ENCODE measurements at places on chromosomes 3 and 15.

DNA sequence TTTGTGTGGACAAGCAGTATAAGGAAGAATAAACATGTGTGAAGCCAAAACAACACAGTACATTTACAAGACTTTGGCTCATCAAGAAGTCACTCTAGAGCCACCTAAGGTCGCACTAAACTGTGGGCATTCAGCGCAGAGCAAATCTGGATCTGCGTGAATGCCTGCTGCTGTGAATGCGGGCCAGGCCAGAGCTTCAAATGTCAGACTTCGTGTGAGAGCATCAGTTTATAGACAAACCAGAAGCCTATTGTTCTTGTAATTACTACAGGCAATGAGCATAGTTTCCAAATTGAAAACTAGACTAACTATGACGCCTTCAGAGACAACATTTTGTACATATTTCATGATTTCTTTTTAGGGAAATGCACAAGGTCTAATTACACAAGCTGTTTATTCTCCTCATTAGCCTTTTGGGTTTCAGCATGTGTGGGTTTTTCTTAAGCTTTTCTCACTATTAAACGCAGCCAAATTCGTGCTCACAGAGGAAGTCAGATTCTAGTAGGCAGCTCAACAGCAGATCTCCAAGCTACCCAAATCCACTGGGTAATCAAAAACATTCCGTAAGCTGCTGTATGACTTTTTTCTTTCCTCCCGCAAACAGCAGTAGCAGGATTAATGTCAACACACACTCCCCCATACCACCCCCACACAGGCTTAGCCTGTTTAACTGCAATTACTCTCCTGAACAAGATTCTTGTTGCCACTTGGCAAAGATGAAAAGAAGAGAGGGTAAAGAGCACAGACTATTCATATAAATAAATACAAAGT is 84.5 kb upstream of the SETMAR start:
- no peak for DNase-seq

DNA sequence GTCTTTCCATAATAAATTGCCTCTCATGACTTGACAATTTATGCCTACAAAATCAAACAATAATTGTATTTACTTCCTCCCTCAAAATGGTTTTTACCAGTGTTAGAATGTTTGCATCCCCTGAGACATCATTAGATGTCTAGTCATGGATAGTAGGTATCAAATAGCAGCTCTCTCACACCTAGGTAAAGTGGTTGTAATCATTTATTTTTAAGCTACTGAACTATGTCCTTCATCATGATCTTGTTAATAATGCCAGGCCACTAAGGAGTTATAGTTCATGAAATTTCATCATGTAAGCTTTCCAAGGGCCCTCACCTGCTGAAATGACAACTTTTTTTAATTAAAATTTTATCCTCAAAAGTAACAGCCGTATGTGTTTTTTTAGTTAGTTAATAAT is 134.1 kb downstream of the ARPP21 start:
- DNase-seq = no peak

DNA sequence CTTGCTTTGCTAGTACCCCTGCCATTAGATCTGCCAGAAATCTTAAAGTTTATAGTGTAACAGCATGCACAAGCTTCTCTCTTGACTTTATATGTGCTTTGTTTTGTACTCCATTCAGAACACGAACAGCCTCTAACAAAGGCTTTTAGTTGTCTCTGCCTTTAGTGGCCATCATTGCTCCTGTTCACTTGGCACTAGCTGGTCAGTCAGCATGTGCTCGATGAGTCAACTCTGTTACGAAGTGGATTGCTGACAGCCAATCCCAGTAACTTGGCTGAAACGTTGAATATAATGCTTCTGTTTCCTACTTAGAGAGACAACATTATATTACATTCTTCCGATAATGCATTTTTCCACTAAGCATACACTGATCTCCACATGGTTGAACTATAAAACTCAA is 349.2 kb downstream of the NAALADL2 start:
- DNase-seq = no peak

DNA sequence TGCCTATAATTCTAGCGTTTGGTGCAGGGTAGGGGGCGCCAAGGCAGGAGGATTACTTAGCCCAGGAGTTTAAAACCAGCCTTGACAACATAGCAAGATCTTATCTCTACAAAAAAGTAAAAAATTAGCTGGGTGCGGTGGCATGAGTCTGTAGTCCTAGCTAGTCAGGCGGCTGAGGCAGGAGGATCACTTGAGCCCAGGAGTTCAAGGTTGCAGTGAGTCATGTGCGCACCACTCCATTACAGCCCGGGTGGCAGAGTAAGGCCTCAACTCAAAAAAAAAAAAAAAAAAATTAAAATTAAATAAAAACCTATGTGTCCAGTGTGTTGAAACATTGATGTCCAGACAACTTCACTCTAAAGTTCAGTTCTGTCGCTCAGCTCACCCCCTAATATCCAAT is 78.2 kb upstream of the SOX2 start:
- DNase-seq = no peak

DNA sequence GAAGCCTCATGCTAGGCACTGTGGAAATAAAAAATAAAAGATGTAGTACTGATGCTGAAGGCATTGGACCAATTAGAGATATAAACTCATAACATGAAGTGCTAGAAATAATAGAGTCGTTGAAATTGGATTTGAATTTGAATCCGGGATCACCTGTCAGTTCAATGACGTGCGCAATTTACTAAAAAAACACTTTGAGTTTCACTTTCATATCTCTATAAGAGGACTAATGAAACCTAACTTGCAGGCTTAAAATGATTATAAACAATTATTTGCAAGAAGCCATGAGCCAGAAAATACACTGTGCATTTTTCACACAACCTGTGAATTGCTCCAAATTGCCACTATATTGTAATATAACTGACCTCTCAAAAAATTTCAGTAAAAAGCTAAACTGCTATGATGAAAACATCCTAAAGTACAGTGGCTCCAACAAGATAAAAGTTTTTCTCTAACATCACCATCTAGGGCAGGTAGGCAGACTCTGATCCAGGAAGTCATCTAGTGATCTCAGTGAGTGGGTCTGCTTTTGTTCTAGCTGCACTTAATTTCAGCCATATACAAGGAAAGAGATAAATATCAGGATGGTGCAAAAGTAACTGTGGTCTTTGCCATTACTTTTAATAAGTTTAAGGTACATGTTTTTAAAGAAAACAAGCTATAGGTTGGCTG is 440.2 kb downstream of the CNTN6 start:
- no peak for DNase-seq

GRCh38 chr15:83422081-83422480 is 25.1 kb upstream of the SH3GL3 start:
- no peak for DNase-seq

DNA sequence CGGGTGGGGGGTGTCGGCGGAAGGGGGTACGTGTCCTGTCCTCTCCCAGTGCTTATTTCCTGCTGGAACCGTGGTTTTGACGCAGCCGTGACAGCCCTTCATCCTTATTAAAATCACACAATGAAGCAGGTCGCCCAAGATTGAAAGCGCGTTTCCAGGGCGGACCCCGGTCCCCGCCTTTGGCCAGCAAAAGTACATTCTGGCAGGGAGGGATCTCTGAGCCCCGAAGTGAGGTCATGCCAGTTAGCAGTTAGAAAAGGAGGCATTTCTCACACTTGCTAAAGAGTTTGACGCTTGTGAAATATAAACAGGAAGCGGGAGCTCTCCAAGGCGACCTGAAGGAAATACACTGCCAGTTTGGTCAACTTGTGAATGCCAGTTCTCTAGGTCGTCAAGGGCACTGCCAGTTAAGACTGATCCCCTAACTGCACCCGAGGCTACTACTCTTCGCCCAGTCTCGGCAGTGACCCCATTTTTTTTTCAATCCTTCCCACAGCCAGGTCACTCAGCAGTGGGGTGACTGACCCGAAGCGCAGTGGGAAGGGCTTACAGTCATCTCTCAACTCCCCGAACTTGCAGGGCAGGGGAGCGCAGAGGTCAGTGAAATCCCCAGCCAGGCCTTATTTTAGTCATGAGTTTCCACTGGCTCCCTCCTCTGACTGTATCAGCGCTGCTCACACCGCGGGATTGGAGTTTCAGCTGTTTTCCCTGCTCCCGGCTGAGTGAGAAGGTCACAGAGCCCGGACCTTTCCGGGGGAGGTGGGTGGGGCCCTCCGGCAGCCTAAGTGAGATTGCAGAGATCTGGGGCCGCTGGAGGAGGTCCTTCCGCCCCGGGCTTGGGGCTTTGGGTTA is 2.0 kb upstream of the BHLHE40 start:
- no peak for DNase-seq

- DNase-seq = no peak
These were observed 978 bp upstream of the RSL24D1 start for GRCh38 chr15:55197719-55198118.

DNA sequence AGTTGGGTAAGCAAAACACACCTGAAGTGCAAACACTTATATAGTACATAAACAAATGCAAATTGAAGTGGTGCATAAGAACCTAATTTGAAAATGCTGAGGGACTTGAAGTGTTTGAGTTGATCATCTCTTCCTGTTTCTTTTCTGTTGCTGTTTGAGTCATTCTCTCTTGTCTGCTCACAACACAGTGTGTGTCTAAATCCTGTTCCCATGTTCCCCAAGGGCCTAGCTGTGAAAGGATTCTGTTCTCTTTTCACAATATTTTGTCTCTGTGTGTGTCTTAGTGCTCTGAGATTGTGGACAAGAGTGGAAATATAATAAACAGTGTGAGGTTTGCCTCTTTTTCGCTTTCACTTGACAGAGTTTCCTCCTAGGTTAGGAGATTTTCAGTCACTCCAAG is 6.1 kb downstream of the CD96 start:
- no peak for DNase-seq

- DNase-seq = no peak
These were observed 102.4 kb downstream of the LRIG1 start for GRCh38 chr3:66398228-66399025.

DNA sequence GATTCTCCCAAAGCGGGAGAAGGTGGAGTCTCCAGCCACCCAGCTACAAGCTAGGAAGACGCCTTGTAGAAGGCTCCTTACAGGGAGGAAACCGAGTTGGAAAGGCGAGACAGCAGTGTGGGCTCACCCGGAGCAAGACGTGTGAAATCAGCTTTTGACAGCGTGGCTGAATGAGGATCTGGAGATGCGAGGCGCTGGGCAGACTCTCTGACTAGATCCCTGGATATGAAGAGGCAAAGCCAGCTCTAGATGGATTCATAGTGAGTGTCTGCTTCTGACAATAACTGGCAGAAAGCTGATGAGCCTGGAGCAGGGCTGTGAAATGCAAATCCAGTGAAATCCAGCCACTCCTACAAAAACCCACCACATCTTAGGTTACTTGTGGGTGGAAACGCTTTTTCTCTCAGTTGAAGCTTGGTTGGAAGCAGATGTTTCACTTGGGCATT is 41.0 kb downstream of the GOLGA6A start:
- no peak for DNase-seq

DNA sequence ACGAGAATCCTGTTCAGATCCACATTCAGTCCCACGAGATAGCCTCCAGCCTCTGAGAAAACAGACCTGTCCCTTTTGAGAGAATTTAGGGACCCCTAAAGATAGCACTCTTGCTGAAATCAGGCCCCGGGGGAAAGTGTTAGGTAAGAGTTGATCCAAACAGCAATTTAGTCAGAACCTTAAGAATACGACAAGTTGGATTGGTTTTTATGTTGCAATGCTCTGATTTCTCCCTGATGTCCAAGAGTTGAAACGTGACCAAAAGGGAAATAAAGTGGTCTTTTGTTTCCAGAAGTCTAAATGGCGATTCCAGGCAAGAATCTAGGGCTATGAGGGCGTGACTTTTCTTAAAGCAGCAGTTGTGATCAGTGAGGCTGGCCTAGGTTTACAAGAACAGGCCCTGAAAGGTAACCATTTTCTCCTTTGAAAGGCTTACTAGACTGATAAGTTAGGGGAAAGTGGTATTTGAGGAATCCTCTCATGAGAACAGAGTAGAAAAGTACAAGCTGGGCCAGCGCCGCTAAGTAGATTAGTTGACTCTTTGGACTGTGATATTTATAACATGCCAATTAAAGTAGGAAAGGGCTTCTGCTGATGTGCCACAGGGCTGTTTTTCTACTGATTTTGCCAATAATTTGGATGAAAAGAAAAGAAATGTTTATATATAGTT is 4.9 kb downstream of the MAN2A2 start:
- DNase-seq = no peak

DNA sequence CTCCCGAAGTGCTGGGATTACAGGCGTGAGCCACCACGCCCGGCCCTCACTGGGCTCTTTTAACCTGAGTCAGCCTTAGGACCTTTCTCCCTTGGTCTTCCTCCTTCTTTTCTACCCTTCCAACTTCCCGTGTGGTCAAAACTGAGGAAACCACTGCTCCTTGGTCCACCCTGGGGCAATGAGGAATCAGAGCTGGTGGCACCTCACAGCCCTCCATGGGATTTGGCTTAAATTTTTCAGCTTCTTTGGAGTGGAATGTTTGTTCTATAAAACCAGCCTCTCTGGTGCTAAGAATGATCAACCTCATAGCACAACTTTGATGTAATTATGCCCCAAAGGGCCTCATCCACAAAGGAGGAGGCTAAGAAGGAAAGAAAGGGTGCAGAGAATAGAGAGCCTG is 76.6 kb upstream of the CFAP20DC start:
- DNase-seq = no peak

- no peak for DNase-seq
These were observed 34.5 kb upstream of the ST3GAL6 start for GRCh38 chr3:98728672-98729071.

DNA sequence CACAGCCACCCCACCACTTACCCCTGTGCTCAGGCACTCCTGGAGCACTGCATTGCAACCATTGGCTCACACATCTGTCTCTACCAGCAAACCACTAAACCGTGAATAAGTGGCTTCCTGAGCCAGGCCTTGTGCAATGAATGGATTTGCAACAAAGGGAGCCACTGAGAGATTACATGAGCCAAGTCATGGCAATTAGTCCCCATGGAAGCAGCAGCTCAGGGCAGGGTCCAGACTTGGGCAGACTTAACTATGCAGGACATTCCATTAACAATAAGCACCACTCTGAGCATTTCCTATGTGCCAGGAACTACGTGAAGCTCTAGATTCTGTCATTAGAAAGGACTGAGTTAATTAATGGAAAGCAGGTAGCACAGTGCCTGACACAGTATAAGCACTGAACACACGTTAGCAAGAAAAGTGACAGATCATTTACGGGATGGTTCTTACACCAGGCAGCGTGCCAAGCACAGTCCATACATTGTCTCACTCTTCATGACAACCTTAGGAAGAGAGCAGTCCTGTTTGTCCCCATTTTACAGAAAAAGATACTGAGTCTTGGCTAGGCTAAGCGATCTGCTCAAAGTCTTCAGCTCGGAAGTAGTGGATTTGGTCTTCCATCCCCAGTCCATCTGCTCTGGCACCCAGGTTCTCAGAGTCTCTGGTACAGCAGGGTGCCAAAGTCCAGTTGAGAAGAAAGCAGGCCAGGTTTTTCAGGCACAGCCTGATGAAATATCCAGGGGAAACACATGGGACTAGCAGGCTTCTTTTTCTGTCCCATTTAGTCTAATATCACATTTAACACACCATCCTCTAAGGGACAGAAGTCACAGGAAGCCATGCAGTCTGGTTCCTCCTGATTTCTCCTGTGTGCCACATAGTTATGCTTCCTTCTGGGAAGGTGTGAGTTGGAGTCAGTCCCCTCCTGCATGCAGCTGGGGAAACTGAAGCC is 44.1 kb downstream of the LIPC start:
- peak; percentile 77 for DNase-seq

All from astrocyte of the cerebellum (primary cell).